ENCODE measurements at places on chromosomes 12 and 14.

- DNase-seq = no peak
These were observed 178.1 kb upstream of the NOVA1 start for GRCh38 chr14:26775765-26776563.

DNA sequence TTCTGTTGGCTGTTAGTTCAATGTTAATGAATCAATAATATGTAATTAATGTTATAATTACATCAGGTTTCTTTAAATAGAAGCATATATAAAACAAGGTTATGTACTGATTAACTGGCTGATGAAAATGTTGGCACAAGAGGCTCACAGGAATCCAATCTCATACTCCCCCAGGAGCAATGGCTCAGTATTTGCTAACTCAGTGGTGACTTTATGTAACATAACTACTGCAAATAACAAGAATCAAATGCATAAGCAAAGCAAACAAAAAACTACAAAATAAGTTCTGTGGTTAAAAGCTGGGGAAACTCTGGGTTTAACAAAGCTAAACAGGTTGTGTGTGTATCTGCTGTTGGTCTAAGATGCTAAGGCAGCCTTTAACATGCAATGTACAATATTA is 27.7 kb upstream of the BBS10 start:
- no peak for DNase-seq

GRCh38 chr12:30525171-30525570 is 170.5 kb downstream of the IPO8 start:
- no peak for DNase-seq

- no peak for DNase-seq
These were observed 818 bp downstream of the VPS33A start for GRCh38 chr12:122265476-122265875.

GRCh38 chr12:66441905-66442559 is 139.7 kb downstream of the HELB start:
- no peak for DNase-seq

- no peak for DNase-seq
These were observed 31.3 kb downstream of the SOCS2 start for GRCh38 chr12:93603762-93604161.

- no peak for DNase-seq
These were observed 2.0 kb upstream of the CPNE8 start for GRCh38 chr12:38907201-38907923.

- DNase-seq = no peak
These were observed 6.7 kb downstream of the TRHDE start for GRCh38 chr12:72278894-72279293.

DNA sequence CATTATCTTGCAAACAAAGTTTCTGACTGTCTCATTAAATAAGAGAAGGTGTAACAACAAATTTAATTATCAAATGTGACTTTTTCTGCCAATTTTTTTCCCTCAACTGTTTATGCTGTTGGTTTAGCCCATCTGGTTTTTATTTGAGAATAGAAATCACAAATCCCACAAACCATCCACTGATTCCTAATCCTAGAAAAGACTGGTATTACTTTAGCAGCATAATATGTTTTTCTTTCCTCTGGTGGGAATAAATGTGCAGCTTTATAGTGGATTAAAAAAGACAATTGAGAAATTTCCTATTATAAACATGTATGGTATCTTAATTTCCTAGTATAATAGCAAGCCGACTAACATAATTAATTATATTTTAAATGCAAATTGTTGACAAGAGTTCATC is 257.9 kb upstream of the FOXN3 start:
- no peak for DNase-seq

Data from stimulated activated CD4-positive, alpha-beta T cell treated with anti-CD3 and anti-CD28 coated beads, Interleukin-12 subunit alpha, Interleukin-12 subunit beta, amount 100 ng/mL, for 48 hours (primary cell).